ENCODE measurements at places on chromosomes 11 and 22.

DNA sequence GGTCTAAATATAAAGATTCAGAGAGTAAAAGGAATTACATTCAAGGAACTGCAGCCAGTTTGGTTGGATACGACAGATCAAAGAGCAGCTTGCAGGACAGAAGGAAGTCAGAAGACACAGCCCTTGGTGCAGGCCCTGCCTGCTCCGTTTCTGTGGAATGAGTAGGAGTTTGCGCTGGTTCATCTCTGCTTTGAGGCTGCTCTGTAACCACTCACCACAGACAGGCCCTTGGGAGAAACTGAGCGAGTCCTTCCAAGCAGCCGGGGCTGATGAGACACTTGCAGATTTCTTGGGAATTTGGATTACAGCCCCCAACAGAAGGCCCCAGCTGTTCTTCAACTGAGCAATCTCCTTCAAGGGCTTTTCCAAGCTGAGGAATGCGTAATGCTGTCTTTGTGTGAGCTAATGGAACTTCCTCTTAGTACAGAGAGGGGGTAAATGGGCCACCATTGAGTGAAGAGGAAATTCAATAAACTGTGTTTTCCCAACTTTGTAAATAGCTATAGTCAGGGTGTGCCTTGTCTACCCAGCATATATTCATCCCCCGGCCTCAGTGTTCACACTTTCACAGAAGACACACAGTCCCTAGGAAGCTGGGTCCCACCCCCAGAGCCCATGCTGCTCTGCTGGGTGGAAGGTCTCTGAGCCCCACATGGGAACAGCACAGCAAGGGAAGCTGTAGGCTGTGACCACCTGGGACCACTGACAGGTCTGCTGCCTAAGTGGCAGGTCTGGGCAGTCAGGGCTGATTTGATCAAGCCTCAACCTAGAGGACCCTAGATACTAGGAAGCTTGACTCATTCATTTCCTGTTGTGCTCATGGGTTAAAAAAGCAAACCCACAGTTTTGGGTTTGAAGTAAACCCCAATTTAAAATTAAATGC, 16.6 kb downstream of the IL10RA start:
- DNase-seq = no peak

DNA sequence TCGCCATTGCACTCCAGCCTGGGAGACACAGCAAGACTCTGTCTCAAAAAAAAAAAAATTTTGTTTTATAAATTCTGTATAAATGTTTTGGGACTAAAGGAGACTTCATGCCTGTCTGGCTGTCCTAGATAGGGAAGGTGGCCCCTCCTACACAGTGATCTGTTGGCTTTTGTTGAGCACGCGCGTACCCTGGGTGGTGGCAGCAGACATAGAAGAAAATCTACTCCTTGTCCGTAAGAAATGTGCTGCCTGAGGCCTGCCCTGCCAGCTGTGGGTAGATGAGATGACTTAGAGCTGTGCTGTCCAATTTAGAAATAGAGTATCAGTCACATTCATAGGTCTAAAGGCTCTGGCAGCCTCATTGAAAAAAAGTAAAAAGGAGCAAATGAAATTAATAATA, 37.0 kb downstream of the AP2A2 start:
- DNase-seq = no peak

DNA sequence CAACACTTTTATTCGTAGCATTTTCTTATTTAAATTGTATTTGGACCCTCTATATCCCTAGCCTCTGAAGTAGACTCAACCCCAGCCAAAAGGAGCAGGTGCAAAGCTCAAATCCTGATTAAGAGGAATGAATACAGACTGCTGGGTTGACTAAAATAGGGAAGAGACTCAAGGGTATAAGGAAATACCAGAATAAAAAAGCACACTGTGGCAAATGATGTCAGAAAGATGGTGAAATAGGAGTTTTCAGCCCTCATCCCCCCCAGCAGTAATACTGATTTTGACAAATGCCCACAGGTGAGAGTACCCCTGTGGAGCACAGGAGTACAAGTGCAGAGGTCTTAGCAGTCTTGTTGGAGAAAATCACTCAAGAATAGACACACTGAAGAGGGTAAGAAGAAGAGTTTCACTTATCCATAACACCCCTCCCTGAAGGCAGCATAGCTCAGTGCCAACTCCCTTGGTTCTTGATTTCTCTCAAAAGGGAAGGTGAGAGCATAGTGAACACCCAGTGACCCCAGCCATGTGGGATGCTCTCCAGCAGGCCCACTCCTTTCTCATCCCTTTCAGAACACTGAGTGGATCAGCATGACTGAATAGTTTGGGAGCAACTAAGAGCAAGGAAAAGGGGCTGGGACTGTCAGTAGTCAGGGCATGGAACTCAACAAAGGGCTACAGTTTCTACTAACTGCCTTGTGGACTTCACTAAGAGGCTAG, 71.7 kb downstream of the TBC1D22A start:
- no peak for DNase-seq

DNA sequence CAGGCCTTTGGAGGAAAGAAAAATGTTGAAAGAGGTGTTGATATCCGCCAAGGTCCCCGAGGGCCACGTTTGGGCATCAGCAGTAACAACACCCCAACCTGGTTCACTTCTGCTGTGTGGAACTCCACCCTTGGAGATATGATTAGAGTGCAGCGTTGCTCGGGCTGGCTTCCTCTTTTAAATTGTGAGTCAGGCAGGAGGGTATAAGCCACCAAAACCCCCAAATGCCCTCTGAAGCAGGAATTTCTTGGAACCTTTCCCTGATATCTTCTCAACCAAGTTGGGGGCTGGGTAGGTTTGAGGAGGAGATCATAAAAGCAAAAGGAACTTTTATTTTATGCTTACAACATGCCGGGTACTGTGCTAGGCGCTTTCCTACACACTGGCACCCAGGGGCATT, 6.4 kb upstream of the C11orf96 start:
- no peak for DNase-seq

GRCh38 chr11:85127349-85127748, 499.8 kb downstream of the DLG2 start:
- no peak for DNase-seq

DNA sequence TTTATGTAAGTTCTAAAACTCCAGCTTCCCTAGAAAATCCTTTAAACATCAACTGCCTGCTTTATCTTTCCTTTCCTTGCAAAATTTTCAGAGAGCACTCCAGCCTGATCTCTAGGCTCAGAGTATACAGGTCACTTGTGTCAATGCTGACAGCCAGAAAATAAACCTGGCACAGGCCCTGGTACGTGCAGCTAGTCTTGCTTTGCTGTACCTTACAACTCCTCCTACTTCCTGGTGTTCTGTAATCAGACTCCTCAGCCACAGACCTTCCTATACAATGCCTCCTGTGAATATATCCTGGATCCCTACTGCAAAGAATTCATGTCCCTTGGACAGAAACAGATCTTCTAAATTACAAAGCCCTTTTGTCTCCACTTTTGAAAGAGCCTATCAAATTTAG, 24.2 kb upstream of the TMEM123 start:
- DNase-seq = no peak

- DNase-seq = no peak
Observed at GRCh38 chr11:47961383-47961782, 19.0 kb upstream of the PTPRJ start.

GRCh38 chr11:103798446-103798845, 238.0 kb upstream of the DDI1 start:
- DNase-seq = no peak

DNA sequence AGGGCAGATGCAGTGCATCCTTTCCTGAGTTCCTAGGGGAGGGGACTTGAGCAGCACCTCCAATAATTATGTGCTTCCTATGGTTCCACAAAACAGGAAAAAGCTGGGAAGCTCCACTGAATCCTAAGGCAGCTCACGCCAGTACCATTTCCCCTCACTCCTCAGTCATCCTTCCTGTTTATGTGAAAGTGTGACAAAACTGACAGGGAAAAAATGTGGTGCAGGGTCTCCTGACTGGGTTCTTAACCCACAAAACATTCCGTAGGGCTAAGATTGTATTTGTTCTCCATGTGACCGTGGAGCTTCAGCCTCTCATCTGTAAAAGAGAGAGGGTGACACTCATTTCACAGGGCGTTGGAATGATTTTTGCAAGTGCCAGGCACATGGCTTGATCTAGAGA, 12.2 kb upstream of the LYVE1 start:
- no peak for DNase-seq

- no peak for DNase-seq
Observed at GRCh38 chr11:23875176-23875850, 621.5 kb upstream of the LUZP2 start.

- no peak for DNase-seq
Observed at GRCh38 chr11:60392361-60392760, 3.9 kb upstream of the MS4A14 start.

DNA sequence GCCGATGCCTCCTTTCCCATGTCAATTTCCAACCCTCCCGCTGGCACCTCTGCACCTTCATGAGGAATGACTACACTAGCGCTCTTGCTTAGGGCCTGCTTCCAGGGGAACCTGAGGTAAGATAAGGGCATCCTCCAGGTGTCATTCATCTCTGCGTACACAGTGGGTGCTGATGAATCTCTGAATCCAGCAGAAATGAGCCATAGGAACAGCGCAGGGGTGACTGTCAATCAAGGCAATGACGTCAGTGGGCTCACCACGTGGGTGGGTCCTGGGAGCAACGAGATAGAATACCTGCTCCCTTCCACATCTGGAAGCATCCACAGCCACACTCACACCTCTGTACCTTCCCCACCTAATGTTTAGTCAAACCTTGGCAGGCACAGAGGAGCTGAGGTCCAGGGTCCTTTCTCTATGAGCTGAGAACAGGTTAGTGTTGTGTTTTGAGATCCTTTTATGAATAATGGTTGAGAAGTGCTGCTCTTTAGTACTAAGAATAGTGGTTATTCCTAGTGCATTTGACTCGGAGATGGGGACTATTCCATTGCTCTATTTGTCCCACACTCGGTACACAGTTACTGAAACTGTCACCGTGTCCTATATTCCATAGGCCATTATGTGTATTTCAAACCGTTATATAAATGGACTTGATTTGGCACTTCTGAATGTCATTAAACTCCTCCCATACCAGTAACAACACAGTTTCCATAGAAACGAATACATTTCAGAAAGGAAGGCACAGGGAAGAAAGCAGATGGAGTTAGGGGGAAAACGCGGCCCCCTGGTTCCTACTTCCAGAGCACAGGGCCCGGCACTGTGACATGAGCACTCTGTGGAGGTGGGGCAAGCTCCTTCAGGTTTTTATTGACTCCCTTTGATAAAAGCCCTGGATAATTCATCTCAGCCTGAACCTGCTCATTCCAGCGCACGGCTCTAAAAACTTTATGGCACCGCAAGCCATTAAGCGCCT, 193.4 kb downstream of the ST3GAL4 start:
- DNase-seq = no peak

All from NCI-H1694 treated with DMSO at 0.1 percent for 48 hours (cell line).